ENCODE measurements at places on chromosomes 12 and 14.

- DNase-seq: no peak
Measured at GRCh38 chr12:48693572-48693971, 11.5 kb upstream of the KANSL2 start.

DNA sequence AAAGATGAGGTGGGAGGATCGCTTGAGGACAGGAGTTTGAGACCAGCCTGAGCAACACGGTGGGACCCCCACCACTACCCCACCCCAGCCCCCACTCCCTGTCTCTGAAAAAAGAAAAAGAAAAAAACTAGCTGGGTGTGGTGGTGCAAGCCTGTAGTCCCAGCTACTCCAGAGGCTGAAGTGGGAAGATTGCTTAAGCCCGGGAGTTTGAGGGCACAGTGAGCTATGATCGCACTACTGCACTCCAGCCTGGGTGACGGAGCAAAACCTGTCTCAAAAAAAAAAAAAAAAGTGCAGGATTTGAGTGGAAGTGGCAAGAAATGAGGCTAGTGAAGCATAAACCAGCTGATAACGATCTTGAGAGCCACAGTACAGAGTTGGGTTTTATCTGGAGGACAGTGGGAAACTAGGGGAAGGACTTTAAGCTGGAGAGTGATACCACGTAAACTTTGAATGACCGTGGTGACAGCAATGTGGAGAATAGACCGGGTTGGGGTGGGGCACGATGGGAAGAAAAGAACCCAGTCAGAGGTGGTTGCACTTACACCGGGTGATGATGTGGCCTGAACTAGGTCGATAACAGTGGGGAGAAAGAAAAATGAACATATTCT lies 85.3 kb downstream of the TMEM260 start:
- no peak for DNase-seq

- DNase-seq: no peak
Measured at GRCh38 chr12:26548227-26548626, 284.8 kb downstream of the ITPR2 start.

DNA sequence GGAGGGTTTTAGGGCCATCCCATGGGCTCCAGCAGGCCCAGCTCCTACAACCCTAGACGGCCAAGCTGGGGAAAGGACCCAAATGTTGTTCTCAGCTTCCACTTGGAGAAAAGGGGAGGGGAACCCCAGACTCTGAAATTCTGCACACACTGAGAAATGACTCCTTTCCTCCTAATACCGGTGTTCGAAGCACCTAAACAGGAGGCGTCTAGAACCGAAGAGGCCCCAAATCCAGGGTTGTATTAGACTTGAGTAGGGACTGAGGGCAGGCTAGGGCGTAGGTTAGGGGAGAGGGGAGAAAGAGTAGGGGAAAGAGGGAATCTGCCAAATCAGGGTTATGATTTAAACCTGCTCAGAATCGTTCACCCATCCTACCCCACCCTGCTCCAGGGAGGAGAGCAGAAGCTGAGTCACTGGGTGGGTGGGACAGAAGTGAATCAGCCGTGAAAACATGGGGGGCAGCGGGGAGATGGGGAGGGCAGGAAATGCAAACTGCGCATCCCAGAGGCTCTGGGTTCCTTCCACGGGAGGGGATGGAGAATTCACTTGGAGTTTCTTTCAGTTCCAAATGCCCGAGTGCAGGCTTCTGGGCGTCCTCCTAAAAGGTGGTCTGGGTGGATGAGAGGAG lies 1.0 kb downstream of the IGFBP6 start:
- DNase-seq: no peak

DNA sequence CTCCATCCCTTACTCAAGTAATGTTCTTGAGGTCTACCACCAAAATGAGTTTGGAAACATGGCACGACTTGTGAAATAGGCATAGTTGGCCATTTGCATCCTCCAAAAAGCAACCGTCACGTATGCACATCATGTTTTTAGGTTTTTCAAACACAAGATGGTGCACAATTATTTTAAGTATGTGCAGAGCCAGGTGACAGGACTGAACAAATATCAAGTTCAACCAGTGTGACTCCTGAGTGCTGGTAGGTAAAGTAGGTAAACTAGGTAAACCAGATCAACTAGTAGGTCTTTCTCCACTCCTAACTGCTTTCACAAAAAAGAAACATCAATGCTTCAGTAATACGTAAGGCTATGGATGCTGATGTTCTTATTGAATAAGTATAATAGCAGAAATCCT lies 39.1 kb downstream of the FGD6 start:
- DNase-seq: no peak

DNA sequence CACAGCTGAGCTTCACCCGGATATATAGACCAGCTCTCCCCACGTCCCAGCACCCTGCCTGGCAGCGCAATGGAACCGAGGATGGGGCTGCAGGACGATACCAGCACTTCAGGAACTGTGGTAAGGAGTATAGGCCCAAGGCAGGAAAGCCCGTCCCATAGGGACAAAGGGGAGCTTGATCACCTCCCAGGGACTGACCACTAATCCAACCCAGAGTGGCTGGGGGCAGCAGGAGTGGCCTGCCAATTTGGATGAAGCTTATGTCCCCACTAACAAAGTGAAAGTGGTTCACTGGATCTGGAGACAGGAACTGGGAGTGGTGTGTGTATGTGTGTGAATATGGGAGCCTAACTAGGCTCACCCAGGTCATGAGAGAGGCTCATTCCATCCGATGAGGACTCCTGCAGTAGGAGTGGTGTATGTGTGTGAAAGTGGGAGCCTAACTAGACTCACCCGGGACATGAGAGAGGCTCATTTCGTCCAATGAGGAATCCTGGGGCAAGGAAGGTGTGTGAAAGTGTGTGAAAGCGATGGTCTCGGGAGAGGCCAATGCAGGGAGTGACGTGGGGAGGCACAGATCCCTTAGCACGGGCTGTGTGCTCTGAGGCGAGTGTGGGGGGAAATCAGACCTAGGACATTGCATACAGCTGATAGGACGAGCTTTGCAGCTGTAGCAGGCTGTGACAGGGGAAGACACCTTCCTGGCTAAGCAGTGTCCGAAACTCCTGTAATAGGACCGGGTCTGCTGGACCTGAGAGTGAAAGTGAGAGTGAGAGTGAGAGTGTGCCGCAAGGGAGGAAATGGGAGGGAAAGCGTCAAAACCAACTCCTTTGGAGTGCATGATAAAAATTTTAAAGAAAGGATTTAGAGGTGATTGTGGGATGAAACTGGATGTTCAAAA lies 25.7 kb downstream of the KLRK1 start:
- no peak for DNase-seq

- no peak for DNase-seq
Measured at GRCh38 chr14:24054324-24054641, 2.5 kb downstream of the CARMIL3 start.

DNA sequence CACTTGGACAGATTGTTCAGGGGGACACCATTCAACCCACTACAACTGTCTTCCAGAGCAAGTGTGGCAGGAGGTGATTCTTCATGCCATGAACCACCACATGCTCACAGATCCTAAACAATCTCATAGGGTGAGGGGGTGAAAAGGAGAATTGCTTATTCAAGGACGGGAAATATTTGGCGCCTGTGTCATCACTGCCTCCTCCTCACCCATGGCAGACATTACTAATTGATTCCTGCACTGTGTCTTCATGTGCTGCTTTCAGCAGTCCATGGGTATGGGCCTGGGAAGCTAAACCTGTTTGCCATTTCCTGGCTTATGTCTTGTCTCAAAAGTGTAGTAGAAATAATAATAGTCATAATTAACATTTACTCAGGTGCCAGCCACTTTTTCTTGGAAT lies 31.3 kb downstream of the MMAB start:
- no peak for DNase-seq

DNA sequence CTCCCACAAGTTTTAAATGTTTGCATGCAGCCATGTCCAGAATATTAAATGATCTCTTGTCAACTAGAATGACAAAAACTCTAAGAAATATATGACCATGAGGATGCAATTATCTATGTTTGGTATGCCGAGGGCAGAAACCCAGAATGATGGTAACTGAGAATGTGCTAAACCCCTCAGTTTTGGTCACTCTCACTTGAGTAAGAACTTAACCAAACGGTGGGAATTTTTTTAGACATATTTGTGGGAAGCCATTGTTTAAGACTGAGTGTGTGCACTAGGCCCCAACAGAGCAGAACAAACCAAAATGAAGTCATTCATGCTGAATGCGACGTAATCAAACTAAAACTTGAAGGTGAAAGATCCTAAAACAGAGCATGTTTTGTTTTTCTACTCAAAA lies 1927.9 kb upstream of the SEL1L start:
- no peak for DNase-seq

DNA sequence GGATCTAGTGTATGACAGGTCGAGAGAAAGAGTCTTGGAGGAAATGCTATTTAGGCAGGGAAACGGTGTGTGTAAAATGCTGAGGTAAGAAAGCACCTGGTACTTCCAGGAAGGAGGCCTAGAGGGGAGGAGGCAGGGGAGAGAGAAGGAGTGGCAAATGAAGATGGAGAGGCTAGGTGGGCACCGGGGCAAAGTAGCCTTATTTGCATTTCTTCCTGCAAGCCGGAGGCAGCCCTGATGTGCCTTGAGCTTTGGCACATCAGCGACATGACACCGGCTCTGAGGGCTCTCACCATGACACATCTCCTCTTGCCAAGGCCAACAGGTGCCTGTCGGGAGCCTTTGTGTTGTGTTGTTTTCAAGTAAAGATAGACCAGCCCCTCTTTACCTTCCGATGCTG lies 61.6 kb downstream of the CPM start:
- DNase-seq: no peak

GRCh38 chr12:58359084-58359483 lies 417.7 kb downstream of the ATP23 start:
- no peak for DNase-seq

DNA sequence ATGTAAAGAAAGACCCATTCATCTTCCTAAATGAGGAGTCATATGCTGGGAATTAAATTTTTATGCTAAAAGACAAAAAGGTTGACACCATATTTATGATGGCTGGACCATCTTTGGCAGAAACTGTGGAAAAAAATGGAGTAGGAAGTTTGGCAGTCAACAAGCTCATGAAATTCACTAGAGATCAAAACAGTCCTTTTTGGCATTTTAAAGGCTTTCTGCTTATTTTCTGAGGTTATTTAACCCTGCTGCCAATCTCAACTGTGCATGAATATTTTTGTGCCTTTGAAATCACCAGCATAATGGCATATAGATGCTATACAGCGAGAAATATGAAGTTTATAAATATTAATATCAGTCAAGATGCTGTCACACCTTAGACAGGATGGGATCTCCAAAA lies 399.5 kb downstream of the PDZRN4 start:
- DNase-seq: no peak

DNA sequence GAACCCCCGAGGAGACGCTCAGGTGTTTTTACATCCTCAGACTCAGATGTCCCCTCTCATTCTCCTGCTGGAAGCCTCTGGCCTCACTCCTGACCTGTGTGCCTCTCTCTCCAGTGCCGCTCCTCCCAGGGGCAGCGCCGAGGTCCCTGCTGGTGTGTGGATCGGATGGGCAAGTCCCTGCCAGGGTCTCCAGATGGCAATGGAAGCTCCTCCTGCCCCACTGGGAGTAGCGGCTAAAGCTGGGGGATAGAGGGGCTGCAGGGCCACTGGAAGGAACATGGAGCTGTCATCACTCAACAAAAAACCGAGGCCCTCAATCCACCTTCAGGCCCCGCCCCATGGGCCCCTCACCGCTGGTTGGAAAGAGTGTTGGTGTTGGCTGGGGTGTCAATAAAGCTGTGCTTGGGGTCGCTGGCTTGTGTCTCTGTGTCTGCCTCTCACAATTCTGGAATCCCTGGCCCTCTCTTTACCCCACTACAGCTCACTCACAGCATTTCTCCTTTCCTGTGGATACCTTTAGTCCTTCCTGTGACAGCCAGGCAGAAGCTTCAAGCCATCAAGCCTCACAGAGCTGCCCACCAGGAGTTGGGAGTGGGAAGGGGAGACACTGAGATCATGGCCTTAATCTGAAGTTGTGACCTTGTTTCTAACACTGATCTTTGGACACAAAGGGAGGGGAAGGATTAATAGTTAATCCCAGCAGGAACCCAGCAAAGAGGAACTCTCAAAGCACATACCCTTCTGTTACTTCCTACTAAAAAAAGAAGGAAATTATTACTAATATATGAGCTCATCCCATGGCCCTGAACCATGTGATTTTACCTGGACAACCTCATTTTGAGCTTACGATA lies 1.1 kb upstream of the SOAT2 start:
- DNase-seq: no peak

DNA sequence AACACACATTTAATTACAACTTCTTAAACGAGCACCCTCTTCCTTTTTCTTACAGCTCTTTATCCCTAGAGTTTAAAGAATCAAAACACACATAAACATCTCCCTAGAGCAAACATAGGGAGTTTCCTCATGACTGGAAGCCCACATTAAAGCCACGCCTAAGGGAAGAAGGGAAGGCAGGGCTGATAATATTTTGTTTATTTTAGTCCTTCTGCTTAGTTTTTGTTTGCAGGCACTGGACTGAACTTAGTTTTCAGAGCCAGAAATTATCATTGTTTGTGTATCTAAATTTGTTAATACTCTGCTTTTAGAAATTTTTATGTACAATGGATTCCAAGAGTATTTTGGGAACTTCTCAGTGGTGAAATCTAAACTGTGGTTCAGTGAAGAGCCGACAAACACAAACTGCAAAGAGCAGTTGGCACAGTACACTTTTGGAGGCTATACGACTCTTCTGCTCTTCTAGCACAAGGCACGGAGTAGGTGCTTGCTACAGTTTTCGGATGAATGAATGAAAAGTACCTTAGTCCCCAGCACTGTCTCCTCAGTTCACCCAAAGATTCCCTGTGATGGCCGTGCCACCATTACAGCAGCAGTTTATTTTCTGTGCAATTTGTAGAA lies 17.6 kb upstream of the AMIGO2 start:
- DNase-seq: no peak

- DNase-seq: no peak
Measured at GRCh38 chr14:81455390-81455789, 55.3 kb upstream of the STON2 start.

- no peak for DNase-seq
Measured at GRCh38 chr12:113987261-113988063, 21.3 kb upstream of the RBM19 start.

- no peak for DNase-seq
Measured at GRCh38 chr12:125773033-125773640, 707.9 kb downstream of the AACS start.

GRCh38 chr12:100490056-100490455 lies 16.4 kb downstream of the NR1H4 start:
- DNase-seq: no peak

DNA sequence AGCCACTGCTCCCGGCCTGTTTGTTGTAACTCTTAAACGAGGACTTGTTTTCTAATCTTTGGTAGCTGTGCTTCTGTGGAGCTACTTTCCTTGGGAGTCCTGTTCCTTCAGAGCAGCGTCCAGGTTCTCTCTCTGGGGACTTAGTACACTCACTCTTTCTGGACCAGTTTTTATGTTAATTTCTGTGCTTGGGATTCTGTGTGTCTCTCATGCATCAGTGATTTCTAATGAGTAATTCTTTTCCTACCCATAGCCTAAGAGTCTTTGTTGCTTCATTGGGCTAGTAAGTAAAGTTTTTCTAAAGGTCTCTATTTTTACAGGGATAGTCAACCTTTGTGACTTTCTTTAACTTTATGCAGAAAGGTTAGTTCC lies 289.3 kb downstream of the FBXL14 start:
- DNase-seq: no peak

- peak; percentile 26 for DNase-seq
Measured at GRCh38 chr12:101931498-101932326, 54.3 kb downstream of the DRAM1 start.

All from T-helper 1 cell (primary cell).